ENCODE measurements at places on chromosomes 3 and 15.

GRCh38 chr3:59127071-59127470 is 77.2 kb upstream of the CFAP20DC start:
- DNase-seq: no peak

DNA sequence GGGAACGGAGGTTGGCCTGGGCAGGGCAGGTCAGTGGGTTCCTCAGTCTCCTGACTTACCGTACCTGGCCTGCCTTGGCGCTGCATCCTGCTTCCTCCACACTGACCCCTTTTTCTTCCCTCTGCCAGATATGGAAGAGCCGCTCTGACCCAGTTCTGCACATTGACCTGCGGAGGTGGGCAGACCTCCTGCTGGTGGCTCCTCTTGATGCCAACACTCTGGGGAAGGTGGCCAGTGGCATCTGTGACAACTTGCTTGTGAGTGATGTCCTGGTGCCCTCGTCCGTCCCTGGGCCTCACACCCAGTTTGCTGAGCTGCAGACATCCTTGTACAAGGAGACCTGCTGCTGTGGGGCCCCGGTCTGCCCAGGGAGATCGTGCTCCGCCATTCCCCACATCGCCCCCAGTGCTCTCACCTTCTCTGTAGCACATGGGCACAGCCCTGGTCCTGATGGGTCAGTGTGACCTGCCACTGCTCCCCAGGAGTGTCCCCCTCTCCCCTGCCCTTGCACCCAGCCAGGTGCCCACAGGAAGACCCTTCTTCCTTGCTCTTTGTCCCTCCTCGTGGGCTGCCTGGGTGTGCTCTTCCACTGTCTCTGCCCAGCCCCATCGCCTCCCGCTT is 21.0 kb downstream of the PPCDC start:
- no peak for DNase-seq

GRCh38 chr3:52145736-52146110 is 8.5 kb downstream of the POC1A start:
- no peak for DNase-seq

- DNase-seq: no peak
Observed at GRCh38 chr15:30650012-30650929, 24.3 kb downstream of the ARHGAP11B start.

- no peak for DNase-seq
Observed at GRCh38 chr3:4943549-4943948, 35.7 kb upstream of the BHLHE40 start.

DNA sequence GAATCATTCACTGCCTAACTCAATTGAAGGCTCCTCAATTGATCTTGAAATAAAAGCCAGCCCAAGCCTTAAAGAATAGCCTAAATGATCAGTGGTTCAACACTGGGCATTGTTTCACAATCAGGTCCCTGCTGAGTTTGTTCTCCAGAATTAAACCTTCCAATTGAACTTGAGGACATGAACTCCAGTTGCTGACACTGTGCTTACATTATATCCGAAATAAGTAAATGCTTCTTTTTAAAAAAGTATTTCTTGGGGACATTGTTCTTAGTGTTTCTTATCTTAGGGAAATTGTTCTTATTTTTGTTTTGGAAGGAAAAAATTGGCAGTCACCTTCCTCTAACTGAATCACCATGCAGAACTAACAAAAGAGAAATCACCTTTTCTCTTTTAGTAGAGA is 450.2 kb downstream of the RBMS3 start:
- no peak for DNase-seq

- DNase-seq: no peak
Observed at GRCh38 chr3:142278451-142278850, 53.1 kb upstream of the GK5 start.

- no peak for DNase-seq
Observed at GRCh38 chr3:38353151-38353550, 6.6 kb downstream of the XYLB start.

GRCh38 chr15:80434926-80435720 is 30.9 kb downstream of the ARNT2 start:
- no peak for DNase-seq

DNA sequence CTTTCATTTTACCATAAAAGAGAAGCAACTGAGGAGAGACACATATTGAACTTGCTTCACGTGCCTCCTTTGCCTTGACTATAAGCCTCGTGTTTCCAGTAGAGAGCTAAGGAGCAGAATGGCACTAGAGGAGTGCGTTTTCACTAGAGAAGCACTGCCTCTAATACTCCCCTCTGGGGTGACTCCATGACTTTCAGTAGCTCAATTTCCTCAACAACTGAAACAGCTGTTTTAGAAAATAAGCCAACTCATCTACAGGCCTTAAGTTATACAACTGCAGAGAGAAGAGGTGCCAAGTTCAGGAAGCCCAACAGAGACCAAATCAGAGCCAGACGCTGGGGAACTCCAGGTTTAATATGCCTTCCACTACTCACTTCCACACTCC is 1.9 kb downstream of the UBP1 start:
- no peak for DNase-seq

- no peak for DNase-seq
Observed at GRCh38 chr3:158663246-158663645, 9.2 kb downstream of the LXN start.

- DNase-seq: no peak
Observed at GRCh38 chr3:107945417-107946094, 145.3 kb downstream of the CD47 start.

GRCh38 chr3:23941440-23941839 is 3.6 kb upstream of the NR1D2 start:
- no peak for DNase-seq

DNA sequence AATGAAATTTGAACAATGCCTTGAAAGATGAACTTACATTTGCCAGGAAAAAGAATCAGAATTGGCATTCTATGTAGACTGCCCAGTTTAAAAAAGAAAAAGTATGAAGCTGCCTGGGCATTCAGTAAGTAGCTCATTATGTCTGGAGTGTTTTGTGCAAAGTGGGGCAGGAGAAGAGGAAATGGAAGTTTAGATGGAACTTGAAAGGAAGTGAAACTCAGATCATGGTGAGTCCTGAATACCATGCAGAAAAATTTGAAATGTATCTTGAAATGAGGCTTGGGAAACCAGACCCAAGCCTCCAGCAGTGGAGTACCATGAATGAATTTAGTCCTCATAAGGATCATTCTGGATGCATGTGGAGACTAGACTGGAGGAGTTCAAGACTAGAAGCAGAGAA is 4.8 kb upstream of the MORC1 start:
- DNase-seq: no peak

DNA sequence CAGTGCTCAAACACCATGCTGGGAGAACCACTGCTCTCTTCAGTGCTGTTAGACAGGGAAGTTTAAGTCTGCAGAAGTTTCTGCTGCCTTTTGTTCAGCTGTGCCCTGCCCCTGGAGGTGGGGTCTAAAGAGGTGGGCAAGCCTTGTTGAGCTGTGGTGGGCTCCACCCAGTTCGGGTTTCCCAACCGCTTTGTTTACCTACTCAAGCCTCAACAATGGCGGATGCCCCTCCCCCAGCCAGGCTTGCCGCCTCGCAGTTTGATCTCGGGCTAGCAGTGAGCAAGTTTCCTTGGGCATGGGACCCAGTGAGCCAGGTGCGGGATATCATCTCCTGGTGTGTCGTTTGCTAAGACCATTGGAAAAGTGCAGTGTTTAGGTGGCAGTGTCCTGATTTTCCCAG is 670.2 kb upstream of the ALCAM start:
- no peak for DNase-seq

DNA sequence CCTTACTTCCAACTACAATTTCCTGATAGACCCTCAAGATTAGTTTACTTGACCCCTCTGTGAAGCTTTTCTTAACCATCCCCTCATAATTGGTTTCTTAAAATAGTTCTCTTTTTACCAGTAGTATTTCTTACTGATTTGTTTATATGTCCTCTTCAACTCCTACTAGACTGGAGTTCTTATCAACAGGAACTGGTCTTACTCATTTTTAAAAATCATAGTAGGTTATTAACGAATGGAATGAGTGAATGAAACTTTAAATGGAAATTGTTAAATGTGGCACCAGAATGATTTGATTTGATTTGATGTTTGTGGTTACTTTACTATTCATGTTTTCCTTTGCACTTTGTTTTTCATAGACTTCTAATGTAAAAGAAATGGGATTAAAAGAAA is 91.5 kb downstream of the NEO1 start:
- no peak for DNase-seq

DNA sequence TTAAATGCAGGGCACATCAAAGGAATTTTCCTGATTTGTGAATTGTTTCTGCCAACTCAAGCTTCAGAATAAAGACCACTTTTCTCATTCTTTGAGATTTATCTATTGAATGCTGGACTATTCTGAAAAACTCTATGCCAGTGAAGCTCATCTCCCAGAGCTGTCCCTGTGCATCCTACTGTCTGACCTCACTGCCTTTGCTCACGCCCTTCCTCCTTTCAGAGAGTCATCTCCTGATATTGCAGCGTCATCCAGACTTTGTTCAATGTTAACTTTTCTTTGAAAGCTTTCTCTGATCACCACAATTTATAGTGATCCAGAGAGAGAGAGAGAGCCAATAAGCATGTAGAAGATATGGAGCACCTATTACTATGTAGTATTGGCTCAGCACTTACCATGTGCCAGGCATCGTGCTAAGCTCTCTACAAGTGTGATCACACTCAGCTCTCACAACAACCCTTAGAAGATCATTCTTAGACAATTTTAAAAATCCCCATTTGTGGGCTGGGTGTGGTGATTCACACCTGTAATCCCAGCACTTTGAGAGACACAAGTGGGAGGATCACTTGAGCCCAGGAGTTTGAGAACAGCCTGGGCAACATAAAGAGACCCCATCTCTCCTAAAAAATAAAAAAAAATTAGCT is 30.2 kb upstream of the TLE3 start:
- DNase-seq: no peak

DNA sequence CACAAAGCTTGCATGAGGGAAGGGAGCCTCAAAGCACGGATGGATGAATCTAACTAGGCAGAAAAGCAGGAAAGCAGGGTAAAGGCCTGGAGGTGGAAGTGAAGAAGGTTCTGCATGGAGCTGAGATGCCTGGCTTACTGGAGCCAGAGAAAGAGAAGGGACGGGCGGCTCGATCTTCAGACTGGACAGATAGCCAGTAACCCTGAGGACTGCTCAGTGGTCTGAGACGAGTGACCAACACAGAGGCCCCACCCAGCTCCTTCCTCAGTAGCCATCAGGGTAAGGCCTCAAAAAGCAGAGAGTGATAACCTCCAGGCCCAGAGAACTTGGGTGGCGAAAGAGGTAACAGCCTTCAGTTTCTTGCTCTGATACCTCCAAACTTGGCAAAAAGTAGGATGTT is 6.4 kb downstream of the CLN6 start:
- no peak for DNase-seq

DNA sequence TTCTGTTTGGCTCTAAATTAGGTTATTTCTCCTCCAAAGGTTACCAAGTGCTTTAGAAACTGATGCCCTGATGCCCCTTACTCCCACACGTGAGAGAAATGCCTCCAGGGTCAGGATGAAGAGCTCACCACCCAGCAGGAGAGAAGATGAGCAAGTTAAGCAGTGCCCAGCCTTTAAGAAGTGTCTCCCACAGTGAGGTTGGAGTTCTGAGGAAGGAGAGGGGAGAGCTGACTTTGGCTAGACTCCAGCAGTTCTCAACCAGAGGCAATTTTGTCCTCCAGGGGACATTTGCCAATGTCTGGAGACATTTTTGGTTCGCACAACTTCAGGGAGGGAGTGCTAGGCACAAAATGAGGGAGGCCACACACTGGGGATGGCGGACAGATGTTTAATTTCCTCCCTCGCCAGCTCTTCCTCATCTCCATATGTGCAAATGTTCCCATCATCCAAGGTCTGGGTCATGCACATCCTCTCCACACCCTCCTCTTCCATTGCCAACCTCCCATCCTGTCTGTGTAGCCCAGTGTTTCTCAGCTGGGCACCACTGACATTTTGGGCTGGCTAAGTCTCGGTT is 50.6 kb upstream of the SLC7A14 start:
- DNase-seq: no peak

DNA sequence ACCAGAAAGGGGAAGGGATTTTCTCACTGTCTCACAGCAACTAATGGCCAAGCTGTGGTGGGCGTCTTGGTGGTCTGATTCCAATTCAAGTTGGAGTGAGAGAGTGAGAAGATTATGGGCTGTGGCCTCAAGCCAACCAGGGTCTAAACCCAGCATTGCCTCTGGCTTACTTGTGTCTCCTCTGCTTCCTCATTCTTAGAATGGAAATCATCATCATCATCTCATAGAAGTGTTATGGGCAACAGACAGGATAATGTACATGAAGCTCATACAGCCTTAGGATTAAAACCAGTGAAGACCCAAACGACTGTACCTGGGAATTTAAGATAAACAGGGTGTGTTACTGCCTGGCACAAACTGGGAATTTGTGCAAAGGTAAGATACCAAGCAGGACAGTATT is 29.1 kb upstream of the IREB2 start:
- no peak for DNase-seq

Data from nucleus accumbens (tissue), 56 donors.